Fibroblast of pulmonary artery (primary cell): ENCODE measurements at places on chromosomes 5 and 9.

DNA sequence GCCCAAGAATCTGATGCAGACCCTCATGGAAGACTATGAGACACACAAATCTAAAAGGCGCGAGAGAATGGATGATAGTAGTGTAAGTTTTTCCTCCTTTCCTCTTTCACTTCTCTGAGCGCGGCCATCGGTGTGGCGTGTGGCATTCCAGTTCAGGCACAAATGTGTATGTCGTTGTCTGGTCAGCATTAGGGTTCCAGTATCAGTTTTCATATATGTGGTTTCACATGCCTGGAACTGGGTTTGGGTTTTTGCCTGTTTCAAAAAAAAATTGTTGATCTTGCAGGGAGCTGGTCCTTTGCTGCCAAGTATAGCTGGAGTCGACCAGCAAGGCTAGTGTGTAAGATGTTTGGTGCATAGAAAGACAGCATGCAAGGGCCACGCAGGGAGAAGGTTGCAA, 51.5 kb downstream of the C9orf152 start:
- no peak for DNase-seq

DNA sequence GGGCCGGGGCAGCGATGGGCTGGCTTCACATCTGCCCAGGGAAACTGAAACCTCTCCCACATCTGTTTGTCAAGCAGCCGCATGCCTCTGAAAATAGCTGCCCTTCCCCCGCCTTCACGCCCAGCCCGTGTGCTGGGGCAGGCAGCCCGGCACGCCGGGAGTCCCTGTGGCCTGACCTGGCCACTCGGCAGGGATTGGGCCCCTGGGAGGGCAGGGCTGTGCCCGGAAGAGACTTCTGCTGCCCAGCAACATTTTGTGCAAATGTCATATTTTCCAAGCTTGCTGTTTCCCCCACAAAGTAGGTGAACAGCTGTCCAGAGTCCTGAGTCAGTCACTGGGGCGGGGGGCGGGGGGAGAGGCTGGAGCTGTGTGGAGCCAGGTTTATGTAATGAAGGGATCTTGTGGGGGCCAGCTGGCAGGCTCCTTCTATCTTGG, 8.2 kb downstream of the COL27A1 start:
- peak; percentile 50 for DNase-seq

GRCh38 chr5:14700478-14701436, 36.2 kb downstream of the OTULIN start:
- no peak for DNase-seq

GRCh38 chr5:95718203-95718602, 12.9 kb upstream of the RHOBTB3 start:
- no peak for DNase-seq

- DNase-seq: no peak
These were observed at the start of gene MYOZ3 for GRCh38 chr5:150661086-150661485. Gene MYOZ3, plus strand, starts transcription at chr5:150661251. Its CDS starts 1,691 bp downstream, at chr5:150662942.

DNA sequence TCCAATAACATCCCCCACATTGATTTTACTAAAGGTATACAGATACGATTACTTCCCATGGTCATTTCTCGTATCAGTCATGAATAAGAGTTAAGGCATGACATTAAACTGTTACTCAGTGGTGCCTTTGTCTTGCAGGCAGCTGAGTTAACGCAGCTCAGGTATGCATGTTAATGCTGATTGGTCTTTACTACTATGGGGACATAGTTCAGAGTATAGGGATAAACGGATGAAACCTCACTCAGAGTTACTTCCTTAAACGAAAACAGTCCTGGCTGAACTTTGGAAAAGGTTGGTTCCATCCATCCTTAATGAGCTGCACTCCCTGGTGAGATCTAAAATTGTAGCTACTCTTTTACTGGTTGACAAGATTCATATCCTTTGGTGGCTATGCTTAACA, 87.0 kb downstream of the ACTL7B start:
- DNase-seq: no peak

DNA sequence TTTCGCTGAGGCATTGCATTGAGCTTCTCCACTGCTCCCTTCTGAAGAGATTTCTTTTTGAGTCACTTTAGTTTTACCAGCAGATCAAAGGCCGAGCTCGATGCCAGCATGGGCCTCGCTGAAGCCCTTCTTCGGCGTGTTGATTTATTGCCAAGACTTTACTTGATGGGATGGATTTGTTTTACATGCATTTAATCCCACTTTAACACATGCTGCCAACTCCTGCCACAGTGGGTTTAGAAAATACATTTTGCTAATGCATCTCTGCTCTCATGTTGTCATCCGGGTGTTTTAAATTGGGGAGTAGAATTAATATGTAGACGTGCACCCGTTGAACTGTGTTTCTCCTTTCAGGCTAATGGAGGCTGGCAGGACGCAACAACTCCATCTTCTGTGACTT, 218.3 kb downstream of the PBX3 start:
- DNase-seq: no peak
